Motor neuron (in vitro differentiated cells): ENCODE measurements at places on chromosomes 6 and 20. TPM values are rescaled to one million over a fixed set of nuclear protein-coding genes. Genes with fewer than 3 reads are reported as not detected.
A peak's percentile ranks its signal among the peaks of the same experiment; 100 is the strongest.

Gene GGTLC1
- total RNA-seq: not detected in 2 replicates

Gene BPIFA1
- not detected in 2 replicates for total RNA-seq

Gene PAK5
- total RNA-seq: 2.6 and 2.7 TPM in 2 replicates

Gene BPI
- total RNA-seq: 0.63 TPM in 1 of 2 replicates, not detected in the other

Gene OOEP
- total RNA-seq: not detected in 2 replicates

Gene SULF2
- total RNA-seq: 81.8 and 86.2 TPM in 2 replicates

DNA sequence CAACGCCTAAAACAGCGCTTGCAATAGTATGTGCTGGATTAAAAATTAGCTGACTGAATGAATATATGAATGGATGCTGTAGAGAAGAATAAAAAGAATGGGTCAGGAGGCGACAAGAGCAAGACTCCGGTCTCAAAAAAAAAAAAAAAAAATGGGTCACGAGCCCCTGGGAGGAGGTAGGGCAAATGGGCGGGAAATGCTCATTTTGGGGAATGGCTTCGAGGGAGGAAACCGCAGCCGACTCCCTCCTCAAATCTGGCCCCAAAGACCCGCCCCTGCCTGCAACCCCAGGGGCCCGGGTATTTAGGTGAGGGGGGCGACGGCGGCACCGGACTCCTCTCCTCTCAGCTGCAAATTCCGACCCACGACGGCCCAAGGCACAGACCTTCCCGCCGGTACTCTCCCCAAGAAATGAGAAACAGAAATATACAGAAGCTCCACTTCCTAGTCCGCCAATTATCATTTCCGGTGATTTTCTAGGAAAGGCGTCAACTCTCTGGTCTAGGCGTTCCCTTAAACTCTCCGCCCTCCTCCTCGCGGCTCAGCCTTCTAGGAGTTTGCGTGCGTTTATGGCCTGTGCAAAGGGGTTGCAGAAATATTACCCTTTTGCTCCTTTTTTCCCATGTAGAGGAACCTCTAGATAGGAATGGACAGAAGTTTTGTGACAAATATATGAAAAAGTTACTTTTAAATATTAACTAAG, at the start of gene ZNF311:
Gene ZNF311 (minus strand): TSS at position 133 of the 703 bp plus-strand sequence. CDS start 1,361 bp downstream, outside the sequence.
- peak; percentile 100 for ATAC-seq

- ATAC-seq: no peak
Observed at GRCh38 chr6:15927531-15928225, 201.2 kb upstream of the MYLIP start.

- ATAC-seq: no peak
Observed at GRCh38 chr6:24649691-24650090, 3.7 kb upstream of the KIAA0319 start.

- ATAC-seq: no peak
Observed at GRCh38 chr6:142409794-142410193, 108.0 kb downstream of the ADGRG6 start.

DNA sequence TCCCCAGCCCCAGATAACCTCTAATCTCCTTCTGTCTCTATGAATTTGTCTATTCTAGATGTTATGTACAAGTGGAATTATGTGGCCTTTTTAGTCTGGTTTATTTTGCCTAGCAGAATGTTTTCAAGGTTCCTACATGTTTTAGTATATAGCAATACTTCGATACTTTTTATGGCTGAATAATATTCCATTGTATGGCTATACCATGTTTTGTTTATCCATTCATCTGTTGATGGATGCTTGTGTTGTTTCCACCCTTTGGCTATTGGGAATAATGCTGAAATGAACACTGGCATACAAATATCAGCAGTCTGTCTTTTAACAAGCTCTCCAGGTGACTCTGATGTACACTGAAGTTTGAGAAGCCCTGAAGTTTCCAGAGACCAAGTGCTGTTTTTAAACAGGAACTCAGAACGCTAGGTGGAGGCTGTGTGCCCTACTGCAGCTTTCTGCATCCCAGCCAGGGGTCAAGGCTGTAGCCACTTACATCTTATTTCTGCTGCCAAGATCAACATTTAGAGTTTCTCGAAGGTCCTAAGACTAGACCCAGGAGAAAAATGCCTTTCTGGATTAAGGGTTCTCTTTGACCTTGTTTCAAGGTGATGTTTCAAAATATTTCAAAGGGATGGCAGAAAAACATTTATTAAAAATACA, 123.0 kb downstream of the SOBP start:
- no peak for ATAC-seq

DNA sequence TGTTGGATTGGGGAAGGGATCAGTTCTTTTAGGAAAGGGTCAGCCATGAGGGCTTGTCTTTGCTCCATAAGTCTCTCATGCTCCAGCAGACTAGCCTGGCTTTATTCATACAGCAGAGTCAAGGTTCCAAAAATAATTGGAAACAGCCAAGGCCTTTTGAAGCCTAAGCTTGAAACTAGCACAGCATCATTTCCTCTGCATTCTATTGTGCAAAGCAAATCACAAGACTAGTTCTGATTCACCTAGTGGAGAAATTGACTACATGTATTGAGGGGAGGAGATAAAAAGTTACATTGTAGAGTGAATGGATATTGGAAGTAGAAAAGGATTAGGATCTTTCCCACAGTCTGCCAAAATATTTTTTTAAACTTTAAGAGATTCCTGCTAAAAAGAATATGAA, 159.3 kb upstream of the PLCB4 start:
- peak; percentile 31 for ATAC-seq

DNA sequence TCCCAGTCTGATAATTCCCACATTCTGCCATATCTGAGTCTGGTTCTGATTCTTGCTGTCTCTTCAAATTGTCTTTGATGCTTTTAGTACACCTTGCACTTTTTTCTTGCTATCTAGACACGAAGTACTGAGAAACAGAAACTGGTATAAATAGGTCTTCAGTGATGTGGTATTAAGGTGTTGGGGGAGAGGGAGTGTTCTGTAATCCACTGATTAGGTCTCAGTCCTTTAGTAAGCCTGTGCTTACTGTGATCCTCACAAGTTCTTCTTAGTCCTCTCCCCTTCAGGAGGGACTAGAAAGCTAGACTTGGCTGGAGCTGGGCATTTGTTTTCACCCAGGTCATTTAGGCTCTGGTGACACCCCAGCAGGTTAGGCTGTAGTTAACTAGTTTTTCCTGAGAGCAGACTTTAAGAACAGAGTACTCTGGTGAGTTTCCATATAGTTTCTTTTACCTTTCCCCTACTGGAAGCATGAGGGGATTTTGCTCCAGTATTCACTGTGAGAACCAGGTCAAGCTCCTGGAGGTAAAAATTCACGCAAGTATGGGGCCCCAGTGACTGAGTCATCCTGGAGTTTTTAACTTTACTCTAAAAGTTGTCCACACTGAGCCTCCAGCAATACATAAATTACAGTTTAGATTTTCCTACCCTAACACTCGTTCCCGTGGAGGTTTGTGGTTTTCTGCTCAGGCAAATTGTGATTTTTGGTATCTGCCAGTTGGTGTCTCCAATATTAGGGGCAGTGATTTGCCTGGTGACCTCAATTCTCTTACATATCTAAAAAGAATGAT, 154.6 kb downstream of the CDKAL1 start:
- no peak for ATAC-seq

DNA sequence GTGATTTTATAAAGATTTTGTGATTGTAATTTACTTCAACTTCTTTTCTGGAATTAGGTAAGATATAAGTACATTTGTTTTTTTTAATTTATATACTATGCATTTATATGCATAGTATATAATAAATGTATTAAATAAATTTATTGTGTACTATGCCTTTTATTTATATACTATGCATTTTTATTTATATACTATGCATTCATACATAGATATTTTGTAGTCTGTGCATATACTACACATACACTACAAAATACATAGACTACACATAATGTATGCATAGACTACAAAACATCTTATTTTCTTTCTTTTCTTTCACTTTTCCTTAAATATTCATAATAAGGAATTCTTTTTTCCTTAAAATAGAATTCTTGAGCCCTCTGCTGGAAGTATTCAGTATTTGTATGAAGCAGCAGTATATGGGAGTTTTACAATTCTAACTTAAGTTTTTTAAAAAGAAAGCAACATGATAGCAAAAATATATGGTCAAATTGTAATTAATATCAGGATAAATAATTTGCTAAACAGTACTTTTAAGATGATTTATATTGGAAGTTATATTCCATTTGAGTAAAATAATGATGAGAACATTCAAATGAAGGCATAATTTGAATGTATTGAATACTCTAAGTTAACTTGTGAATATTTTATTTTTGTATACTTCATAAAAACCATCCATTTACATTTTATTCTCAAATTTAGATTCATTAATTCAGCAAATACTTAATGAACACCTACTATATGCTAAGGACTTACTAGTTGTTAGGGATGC, 129.3 kb downstream of the KLHL32 start:
- ATAC-seq: no peak
